ENCODE measurements at places on chromosomes 3 and 15.

GRCh38 chr15:41631880-41632470 lies 28.2 kb upstream of the MGA start:
- no peak for DNase-seq

DNA sequence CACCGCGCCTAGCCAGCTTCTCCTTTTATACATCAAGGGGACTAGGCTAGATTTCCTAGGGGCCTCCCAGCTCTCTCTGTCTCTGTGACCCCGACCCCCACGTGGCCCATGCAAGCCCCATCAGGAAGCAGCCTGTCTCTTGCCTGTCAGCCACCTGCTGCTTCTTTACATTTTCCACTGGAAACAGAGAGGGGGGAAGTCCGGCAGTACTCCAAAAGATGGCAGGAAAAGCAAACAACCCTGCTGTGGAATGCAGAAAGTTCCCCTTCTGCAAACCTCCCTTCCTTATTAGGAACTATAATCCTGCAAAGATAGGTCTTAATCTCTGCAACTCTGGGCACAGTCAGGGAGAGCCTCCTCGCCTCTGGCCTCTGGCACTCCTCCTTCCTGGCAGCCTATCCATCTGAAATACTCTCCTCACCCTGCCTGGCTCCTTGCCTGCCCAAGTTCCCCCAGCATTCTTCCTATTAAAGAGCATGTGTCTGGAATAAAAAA lies 47.4 kb upstream of the HACD2 start:
- DNase-seq = no peak

- no peak for DNase-seq
Observed at GRCh38 chr3:45007091-45007490, 19.0 kb upstream of the CLEC3B start.

DNA sequence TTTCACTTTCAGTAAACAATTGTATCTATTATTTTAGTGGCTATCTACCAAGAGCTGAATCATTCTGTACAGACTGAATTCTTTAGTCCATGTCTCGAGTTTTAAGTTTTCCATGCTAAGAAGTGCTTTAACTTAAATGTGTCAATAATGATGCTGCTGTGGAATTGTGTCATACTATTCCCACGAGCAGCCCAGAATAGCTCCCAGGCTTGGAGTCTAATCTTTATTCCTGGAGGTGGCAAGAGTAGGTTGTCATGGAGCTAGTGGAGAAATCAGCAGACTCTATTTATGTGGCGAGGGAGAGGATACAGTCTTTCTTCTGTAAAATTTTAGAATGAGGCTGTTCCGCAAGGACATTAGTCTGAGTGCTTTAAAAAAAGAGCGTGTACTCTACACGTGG lies 207.2 kb downstream of the ROBO2 start:
- no peak for DNase-seq

DNA sequence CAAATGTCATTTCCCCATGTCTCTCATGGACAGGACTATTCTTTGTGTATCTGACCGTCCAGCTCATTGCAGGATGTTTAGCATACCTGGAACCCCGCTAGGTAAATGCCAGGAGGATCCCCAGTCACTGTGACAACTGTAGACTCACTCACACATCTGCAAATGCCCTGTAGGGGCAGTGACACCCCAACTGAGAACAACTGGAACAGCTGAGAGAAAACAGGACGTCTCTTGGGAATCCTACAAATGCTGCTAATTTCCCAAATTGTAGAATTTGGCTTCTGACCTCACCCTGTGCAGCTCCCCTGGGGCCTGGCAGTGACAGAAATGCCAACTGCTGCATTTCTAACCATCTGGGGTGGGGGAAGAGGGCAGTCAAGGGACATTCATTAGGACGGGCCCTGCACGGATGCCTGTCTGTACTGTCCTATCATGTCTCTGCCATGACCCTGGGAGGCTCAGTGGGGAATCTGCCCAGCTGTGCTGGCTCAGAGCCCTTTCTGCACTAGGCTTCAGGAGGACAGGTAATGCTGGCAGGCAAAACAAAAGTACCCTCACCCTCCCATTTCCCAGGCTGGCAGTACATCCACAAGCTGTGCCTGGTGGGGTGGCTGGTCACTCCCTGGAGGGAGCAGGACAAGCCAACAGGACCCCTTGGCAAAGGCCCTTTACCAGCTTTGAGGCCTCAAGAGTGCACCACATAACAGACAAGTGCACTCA lies 30.4 kb downstream of the RAB6B start:
- no peak for DNase-seq

GRCh38 chr3:158961471-158961870 lies 159.6 kb downstream of the MFSD1 start:
- DNase-seq = no peak

GRCh38 chr3:149377408-149378364 lies at the start of gene TM4SF1:
Gene TM4SF1, minus strand, starts transcription at chr3:149377649. Its CDS starts 102 bp downstream, at chr3:149377547.
- DNase-seq = no peak

DNA sequence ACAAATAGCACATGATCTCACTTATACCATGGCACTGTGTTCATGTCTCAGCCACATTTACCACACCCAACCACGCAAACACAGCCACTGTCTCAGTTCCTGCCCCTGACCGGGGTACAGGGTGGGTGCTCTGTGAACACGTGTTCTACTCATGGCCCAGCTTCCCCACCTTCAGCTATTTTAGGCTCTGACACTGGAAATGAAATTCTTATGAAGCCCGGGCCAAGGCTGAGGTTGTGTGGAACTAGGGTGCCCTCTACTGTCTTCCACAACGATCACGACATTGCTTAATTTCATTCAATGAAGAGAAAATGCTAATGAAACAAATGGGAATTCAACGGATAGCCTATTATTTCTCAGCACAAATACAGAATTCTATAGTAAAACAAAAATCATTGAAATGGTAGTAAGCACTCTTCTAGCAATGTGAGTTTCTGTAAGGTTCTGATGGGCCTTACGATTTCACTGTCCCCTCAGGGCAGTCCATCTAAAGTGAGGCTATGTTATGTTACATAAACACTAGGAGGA lies 2.1 kb upstream of the GABRA5 start:
- DNase-seq = no peak

- DNase-seq = no peak
Observed at GRCh38 chr3:196189566-196190347, 21.4 kb downstream of the ZDHHC19 start.

DNA sequence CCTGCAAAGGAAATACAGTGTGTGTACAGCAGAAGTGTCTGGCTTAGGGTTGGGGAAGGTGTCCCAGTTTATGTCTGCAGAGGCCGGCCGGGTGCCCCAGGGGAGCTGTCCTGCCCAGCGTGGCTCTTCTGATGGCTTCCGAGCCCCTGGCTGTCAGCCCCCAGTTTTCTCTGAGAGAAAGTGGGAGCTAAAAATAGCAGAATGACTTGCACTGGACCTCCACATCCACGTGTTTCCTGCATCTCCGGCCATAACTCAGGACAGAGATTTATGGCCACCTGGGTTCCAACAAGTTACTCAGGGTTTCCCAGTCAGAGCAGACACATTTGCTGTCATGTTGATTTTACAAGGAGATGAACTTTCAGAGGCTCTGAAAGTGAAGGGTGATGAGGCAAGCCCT lies 192.0 kb downstream of the ATP10A start:
- no peak for DNase-seq

DNA sequence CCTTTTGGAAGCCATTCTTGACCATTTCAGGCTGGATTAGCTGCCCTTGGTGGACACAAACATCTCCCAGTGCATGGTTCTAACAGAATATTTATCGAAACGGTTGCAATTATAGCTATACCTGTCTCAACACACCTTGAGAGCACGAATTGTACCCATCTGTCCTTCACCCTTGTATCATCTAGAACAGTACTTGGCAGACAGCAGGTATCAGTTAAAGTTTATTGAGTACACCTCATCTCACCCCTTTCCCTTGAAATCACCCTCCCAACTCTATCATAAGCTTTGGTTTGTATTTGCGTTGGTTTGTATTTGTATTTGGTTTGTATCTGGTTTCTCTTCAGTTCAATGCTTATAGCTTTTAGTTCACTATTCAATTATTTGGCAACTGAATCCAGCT lies 12.4 kb downstream of the TSPAN3 start:
- no peak for DNase-seq

- no peak for DNase-seq
Observed at GRCh38 chr3:58416191-58416590, 17.4 kb downstream of the PDHB start.

DNA sequence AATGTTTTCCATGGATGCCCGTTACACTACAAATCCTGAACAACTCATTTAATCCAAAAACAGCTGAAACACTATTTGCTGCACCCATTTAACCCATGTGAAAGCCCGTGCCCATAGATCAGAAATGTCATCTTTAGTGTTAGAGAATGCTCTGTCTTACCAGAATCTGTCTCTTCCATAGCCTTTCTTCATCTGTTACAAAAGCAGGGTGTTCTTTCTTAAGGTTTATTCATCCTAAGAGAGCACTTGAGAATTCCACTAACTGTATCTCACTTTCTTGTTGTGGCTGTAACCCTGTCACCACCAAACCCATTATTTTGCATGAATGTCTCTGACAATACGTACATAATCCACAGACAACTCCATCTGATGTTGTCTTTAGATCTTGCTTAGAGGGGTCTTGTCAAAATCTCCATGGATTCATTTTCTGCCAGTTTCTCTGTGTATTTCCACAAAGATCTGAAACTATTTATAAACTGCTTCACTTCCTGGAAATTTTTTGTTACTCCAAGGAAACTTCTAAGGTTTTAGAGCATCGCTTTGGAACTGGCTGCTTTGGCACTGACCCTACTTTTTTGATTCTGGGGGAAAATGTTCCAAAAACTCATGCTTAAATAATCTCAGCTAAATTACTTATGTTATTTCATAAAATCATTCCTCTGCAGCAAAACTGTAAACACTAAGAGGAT lies 167.8 kb upstream of the CCDC54 start:
- DNase-seq = no peak

- no peak for DNase-seq
Observed at GRCh38 chr3:38062809-38063208, 23.8 kb downstream of the DLEC1 start.

GRCh38 chr3:72301779-72302178 lies 516.8 kb upstream of the PROK2 start:
- no peak for DNase-seq

DNA sequence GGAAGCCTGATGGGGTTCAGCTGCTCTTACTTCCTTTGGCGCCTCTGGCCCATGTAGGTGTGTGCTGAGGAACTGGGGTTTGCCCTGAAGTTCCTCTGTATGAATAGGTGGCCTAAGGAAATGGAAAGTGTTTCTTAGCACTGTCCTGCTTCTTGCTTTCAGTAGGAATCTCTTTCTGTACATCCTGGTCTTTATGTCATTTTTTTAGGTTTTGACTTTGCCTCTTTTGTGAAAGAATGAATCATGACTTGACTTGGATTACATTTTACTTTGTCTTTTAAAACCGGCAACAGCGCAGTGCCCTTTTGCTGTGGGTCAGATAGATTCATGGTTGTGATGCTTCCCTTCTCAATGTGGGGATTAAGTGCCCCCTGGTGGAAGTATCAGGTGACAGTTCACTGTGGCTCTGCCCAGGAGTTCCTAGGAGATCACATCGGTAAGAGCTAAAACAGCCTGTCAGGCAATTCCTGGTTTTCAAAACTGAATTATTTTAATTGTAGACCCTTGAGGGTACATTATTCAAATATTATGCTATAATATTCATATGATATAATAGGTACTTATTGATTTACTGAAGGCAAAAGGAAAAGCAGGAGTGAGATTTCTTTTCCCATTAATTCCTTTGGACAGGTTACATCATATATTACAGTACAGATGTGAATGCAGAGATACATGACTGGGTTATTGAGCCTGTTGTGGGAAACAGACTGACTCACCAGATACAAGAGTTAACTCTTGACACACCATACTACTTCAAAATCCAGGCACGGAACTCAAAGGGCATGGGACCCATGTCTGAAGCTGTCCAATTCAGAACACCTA lies 95.4 kb downstream of the HCN4 start:
- peak; percentile 60 for DNase-seq

GRCh38 chr3:11438646-11439045 lies 166.4 kb downstream of the ATG7 start:
- DNase-seq = no peak

- DNase-seq = no peak
Observed at GRCh38 chr15:96335411-96336024, 5.0 kb downstream of the NR2F2 start.

DNA sequence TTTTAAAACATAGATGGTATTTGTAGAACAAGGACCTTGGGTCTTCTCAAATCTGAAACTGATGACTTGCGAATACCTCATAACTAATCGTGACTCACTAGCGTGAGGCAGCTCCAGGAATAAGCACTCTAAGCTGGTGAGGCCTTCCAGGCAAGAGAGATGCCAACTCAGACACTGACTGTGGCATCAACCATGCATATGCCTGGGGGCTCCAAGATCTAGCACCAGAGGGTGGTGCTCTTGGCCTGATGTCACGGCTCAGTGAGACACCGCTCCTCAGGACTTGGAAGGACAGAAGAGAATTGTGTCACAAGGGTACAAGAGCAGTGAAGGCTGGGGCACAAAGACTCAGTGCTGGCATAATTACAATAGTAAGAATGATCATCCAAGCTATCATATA lies 125.0 kb upstream of the TRIM42 start:
- no peak for DNase-seq

DNA sequence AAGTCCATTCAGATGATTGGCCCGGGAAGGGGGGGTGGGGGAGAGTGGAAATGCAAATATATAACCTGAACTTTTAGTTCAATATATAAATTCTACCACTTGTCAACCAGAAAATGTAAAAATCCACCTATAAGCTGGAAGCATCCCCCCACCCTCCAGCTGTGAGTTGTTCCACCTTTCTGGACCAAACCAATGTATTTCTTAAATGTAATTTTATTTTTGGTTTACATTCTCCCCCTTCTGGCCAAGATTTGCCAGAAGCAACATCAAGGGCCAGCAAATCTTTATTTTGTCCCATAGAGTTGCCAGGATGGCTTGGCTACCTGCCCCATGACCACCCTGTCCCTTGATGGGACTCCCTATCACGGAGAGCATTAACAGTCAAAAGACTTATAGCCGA lies 545.7 kb downstream of the TBL1XR1 start:
- no peak for DNase-seq

DNA sequence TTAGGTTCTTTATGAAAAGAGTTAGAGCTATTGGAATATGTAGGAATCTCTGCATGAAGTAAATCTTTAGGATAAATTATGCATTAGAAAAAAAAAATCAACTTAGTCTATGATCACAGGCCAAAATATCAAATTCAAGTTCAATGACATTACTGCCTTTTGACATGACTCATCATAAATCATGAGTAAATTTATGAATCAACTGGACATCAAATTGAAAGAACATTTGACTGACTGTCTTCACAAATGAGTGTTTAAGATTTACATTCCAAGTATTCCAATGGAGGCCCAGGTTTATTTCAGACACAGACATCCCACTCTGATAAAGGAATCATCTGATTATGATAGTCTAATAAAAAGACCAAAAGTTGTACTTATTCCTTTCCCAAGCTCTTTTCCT lies 192.8 kb upstream of the TTC14 start:
- no peak for DNase-seq

GRCh38 chr3:14455571-14456317 lies 53.3 kb downstream of the SLC6A6 start:
- DNase-seq = no peak

DNA sequence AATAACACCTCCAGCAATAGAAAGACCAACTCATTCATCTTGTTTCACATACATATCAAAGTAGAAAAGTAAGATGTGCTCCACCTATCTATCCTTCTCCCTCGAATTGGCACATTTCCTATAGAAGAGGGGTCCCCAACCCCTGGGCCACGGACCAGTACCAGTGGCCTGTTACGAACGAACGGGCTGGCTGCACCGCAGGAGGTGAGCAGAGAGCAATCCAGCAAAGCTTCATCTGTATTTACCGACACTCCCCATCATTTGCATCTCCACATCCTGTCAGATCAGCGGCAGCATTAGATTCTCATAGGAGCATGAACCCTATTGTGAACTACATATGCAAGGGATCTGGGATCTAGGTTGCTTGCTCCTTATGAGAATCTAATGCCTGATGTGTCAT lies 95.0 kb upstream of the CGNL1 start:
- no peak for DNase-seq

Measured in hypothalamus (tissue), 51 donors.